NCI-H187 (cell line): ENCODE measurements at places on chromosomes 11 and 22.

- no peak for DNase-seq
Observed at GRCh38 chr11:83004746-83005556, 66.7 kb downstream of the RAB30 start.

DNA sequence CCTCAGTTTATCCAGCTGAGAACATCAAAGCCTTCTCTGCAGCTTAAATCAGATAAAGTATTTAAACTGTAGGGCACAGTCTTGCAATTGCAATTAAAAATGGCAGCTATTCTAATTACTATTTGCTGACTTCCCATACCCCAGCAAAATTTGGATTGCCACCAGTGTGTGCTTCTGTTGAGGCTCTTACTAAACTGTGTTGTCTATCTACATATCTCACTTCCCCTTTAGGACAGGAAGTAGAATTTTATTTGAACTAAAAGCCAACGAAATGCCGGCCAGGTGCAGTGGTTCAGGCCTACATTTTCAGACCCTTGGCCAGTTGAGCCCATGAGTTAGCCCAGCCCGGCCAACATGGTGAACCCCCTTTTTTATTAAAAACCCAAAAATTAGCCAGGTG, 7.1 kb downstream of the SAA4 start:
- no peak for DNase-seq

- DNase-seq, result no peak
Observed at GRCh38 chr11:58629857-58630256, 7.4 kb downstream of the CNTF start.

DNA sequence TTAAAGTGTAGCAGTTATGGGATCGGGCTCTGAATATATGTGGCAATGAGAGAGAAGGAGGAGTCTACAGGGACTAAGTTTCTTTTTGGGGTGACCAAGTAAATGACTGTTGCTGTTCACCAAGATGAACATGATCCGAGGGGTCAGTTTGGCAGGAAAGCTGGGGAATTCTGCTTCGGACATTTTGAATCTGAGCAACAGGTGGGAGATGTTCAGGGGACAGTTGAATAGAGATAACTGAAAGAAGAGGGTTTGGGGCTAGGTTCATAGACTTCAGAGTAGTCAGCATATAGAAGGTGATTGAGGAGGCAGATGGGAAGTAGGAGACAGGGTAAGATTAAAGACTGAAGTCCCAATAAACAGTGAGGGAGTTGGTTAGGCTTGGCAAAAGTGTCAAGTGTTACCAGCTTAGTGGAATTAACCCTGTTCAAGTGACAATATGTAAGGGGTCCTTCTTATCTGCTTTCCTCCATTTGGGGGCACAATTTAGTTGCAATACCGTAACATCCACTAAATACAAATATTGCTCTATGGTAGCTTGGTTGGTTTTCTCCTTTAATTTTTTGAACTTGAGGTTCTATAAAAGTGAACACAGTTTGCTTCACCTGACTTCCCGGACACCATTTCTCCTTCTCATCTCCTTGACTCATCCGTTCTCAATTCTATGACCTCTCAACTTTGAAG, 2.9 kb upstream of the ENTHD1 start:
- no peak for DNase-seq

DNA sequence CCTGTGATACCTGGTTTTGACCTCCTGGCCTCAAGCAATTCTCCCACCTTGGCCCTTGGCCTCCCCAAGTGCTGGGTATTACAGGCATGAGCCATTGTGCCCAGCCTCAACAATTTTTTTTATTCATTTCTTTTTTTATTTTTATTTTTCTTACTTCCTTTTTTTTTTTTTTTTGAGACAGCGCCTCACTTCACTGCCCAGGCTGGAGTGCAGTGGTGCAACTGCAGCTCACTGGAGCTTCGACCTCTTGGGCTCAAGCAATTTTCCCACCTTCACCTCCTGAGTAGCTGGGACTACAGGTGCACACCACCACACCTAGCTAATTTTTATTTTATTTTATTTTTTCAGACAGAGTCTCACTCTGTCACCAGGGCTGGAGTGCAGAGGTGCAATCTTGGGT, 25.5 kb upstream of the CECR2 start:
- no peak for DNase-seq

- no peak for DNase-seq
Observed at GRCh38 chr11:75919525-75919924, 104.5 kb downstream of the UVRAG start.

GRCh38 chr11:11806586-11806985, 35.2 kb upstream of the USP47 start:
- no peak for DNase-seq
